ENCODE measurements at places on chromosomes 6 and 20.

DNA sequence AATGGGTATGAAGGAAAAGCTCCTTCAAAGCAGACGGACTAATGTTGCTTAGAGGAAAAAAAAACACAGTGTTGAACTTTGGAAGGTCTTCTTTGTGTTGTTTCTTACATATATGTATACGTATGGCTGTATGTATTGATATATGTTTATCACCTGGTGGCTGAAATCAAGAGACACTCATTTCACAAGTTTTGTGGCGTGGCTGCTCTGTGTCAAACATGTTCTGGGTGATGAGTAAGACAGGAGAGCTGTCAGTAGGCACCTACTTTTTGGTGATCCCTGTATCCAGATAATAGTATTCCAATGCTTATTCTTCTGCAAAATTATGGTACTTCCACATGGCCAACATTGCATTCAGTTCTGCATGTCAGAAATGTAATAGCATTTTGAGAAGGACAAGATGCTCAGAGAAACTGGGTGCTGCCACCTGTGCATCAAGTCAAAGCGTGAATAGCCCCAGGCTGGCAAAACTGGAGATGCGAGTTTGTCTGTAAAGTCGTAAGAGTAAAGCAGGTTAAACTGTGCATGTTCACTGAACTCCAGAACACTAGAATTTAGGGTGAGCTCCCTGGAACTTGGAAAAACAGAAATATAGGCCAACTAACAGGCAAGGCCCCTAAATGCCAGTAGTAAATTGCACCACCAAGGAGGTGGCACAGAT lies 67.9 kb downstream of the ARMC2 start:
- no peak overlapping the region for H3K27ac ChIP-seq
- peaks cover 12% of the 10 kb centered on the region for H3K27me3 ChIP-seq
- H3K4me1 ChIP-seq, result no peaks in the 10 kb centered on the region
- H3K36me3 ChIP-seq, result no peaks in the 10 kb centered on the region
- DNase-seq, result no peak

- DNase-seq, result peak; percentile 51
- H3K4me3 ChIP-seq, result peak overlapping the region; percentile 73
- peaks cover 28% of the 10 kb centered on the region for H3K4me1 ChIP-seq
- H3K27ac ChIP-seq, result peak overlapping the region; percentile 88
- no peaks in the 10 kb centered on the region for H3K36me3 ChIP-seq
- H3K27me3 ChIP-seq, result peaks cover 2% of the 10 kb centered on the region
These were observed 31.2 kb downstream of the PARD6B start for GRCh38 chr20:50762435-50763220.

- H3K36me3 ChIP-seq, result peaks cover 16% of the 10 kb centered on the region
- peaks cover 5% of the 10 kb centered on the region for H3K27me3 ChIP-seq
- H3K4me3 ChIP-seq, result peak overlapping the region; percentile 43
- peak overlapping the region; percentile 3 for H3K27ac ChIP-seq
- peaks cover 59% of the 10 kb centered on the region for H3K4me1 ChIP-seq
These were observed 10.7 kb upstream of the KCNK15 start for GRCh38 chr20:44734938-44735337.

GRCh38 chr6:57268294-57268640 lies 46.2 kb upstream of the RAB23 start:
- no peak overlapping the region for H3K4me3 ChIP-seq
- H3K36me3 ChIP-seq, result peaks cover 22% of the 10 kb centered on the region
- H3K27me3 ChIP-seq, result no peaks in the 10 kb centered on the region
- no peak for DNase-seq
- H3K27ac ChIP-seq, result peak overlapping the region; percentile 86
- H3K4me1 ChIP-seq, result peaks cover 50% of the 10 kb centered on the region

DNA sequence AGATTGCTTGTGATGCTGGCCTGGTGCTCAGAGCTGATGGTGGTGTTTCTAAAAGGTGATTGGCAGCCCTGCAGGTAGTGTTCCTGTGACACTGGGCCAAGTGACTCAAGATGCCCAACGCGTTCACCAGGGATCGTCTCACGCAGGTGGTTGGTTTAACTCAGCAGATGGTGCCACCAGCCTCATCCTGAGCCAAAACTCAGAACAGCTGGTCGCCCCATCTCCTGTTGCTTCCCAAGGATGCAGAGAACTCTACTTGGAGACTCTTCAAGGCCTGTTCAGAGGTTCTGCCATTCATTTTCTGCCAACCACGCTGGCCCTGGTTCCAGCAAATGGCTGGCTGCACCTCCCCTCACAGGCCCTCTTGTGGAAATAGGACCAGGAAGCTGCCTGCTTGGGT lies 394.4 kb downstream of the CDH26 start:
- peaks cover 2% of the 10 kb centered on the region for H3K27me3 ChIP-seq
- no peaks in the 10 kb centered on the region for H3K36me3 ChIP-seq
- H3K4me1 ChIP-seq, result no peaks in the 10 kb centered on the region
- DNase-seq, result no peak

DNA sequence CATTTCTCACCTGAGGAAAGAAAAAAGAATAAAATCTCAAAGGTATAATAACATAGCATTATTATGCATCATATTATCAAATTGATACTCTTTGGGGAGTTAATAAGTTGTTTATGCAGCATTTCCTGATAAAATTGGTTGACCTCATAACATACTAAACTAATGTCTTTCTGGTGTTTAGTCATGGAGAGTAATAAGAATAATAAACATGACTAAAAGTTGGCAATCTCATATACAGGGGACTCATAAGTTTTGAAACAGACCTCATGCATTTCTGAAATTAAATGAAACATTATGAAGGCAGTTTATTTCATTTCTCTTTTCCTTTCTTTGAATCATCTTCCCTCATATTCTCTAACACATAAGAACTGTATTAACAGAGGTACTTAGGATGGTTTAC lies 60.5 kb upstream of the PRDM1 start:
- no peak for DNase-seq
- H3K4me1 ChIP-seq, result peaks cover 32% of the 10 kb centered on the region
- 0 out of 2 replicates have a peak overlapping the region, but pooled peaks have one; percentile 21 for H3K27ac ChIP-seq

GRCh38 chr6:75268988-75269354 lies 15.6 kb downstream of the TMEM30A start:
- H3K4me1 ChIP-seq, result peaks cover 65% of the 10 kb centered on the region
- H3K27me3 ChIP-seq, result no peaks in the 10 kb centered on the region
- no peak overlapping the region for H3K27ac ChIP-seq
- no peak for DNase-seq

- no peak overlapping the region for H3K4me3 ChIP-seq
- no peak overlapping the region for H3K27ac ChIP-seq
- H3K4me1 ChIP-seq, result peaks cover 53% of the 10 kb centered on the region
- no peak for DNase-seq
These were observed 374.4 kb downstream of the UTRN start for GRCh38 chr6:144659202-144660182.

DNA sequence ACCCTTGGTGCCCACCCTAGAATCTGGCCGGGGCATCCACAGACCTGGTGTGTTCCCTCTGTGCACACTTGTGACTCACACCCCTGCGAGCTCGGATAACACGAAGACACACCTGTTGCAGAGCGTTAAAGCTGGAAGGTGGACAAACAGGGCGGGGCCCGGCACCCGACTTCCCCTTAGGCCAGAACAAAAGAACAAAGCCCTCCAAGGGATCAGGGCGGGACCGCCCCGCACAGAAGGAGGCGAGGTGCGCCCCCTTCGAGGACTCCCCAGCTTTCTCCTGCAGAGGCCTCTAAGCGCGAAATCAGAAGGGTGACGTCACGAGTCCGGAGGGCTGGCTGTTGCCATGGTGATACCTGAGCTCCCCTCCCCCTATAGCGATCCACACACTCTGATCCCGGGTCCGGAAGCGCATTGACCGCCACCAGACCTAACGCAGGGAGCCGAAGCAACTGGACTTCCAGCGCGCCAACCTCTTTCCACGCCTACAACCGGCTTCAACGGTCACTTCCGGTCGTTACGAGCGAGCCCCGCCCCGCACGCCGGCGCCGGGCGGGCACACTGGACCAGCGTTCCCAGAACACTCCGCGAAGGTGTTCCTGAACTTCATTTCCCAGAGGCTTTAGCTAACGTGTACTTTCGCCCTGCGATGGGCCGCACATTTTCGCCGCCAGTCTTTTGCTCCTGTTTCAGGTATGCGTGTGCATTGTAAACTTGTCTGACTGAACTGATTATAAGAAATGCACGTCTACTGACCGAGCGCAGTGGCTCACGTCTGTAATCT lies at the start of gene ZNF184:
ZNF184 (minus strand) TSS at position 489 of the 784 bp plus-strand sequence. CDS start 811 bp downstream, outside the sequence.
- H3K36me3 ChIP-seq, result peaks cover 28% of the 10 kb centered on the region
- H3K27me3 ChIP-seq, result peaks cover 7% of the 10 kb centered on the region
- H3K27ac ChIP-seq, result peak within 1 kb of the TSS; percentile 83
- H3K4me1 ChIP-seq, result peaks cover 45% of the 10 kb centered on the region

GRCh38 chr6:168062346-168063289 lies 16.4 kb downstream of the FRMD1 start:
- H3K4me1 ChIP-seq, result no peaks in the 10 kb centered on the region
- H3K27ac ChIP-seq, result no peak overlapping the region
- DNase-seq, result no peak
- H3K36me3 ChIP-seq, result no peaks in the 10 kb centered on the region

GRCh38 chr6:33595001-33595846 lies 15.1 kb upstream of the BAK1 start:
- H3K27ac ChIP-seq, result no peak overlapping the region
- H3K4me1 ChIP-seq, result peaks cover 27% of the 10 kb centered on the region

DNA sequence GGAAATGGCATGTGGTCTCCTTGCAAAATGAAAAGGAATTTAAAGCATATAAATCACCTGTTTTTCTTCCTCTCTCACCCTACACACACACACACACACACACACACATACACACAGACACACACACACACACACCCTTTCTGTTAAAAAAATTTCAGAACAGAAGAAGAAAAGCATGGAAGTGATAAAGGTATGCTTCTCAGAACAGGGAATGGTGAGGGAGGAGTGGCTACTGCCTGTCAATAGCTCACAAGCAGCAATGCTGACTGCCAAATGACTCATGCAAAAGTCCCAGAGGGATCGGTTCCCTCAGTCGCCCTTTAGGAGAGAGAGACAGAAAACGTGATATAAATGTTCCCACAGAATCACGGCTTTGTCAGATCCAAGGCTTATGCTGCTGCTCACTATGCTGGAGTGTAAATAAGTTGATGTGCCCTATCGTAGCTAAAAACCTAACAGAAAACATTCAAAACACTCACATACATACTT lies 102.6 kb downstream of the IBTK start:
- H3K27ac ChIP-seq, result peak overlapping the region; percentile 91
- H3K27me3 ChIP-seq, result no peaks in the 10 kb centered on the region
- peaks cover 18% of the 10 kb centered on the region for H3K36me3 ChIP-seq
- H3K4me3 ChIP-seq, result peak overlapping the region; percentile 82
- DNase-seq, result peak; percentile 85
- H3K4me1 ChIP-seq, result peaks cover 39% of the 10 kb centered on the region

- peak overlapping the region; percentile 96 for H3K4me3 ChIP-seq
- peaks cover 4% of the 10 kb centered on the region for H3K27me3 ChIP-seq
- H3K27ac ChIP-seq, result peak overlapping the region; percentile 87
These were observed 949 bp upstream of the ATXN1 start for GRCh38 chr6:16762268-16762549.

GRCh38 chr6:45445749-45446549 lies 68.2 kb upstream of the SUPT3H start:
- peak overlapping the region; percentile 82 for H3K27ac ChIP-seq
- peaks cover 88% of the 10 kb centered on the region for H3K4me1 ChIP-seq
- H3K4me3 ChIP-seq, result peak overlapping the region; percentile 72
- DNase-seq, result peak; percentile 98
- no peaks in the 10 kb centered on the region for H3K27me3 ChIP-seq

DNA sequence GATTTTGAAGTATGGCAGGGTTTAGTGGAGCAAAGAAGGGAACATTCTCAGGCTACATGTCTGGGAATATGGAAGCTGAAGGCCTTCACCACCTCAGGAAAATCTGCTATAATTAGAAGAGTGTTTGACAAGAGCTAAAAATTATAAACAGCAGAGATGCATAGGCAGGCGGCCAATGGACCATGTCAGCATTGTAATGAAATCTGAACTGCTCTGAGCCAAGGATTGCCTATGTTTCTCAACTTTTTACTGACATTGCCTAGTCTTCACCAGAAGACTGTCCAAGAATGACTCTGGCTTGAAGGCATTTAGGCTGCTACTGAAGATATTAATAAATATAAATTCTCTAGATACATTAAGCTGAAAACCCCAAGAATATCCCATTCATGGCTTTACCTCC lies 84.1 kb downstream of the C6orf52 start:
- H3K27me3 ChIP-seq, result peaks cover 8% of the 10 kb centered on the region
- H3K36me3 ChIP-seq, result no peaks in the 10 kb centered on the region
- peak; percentile 16 for DNase-seq
- no peak overlapping the region for H3K4me3 ChIP-seq
- H3K4me1 ChIP-seq, result peaks cover 49% of the 10 kb centered on the region

GRCh38 chr6:135086414-135086764 lies 31.8 kb upstream of the HBS1L start:
- peaks cover 7% of the 10 kb centered on the region for H3K27me3 ChIP-seq
- DNase-seq, result no peak
- peaks cover 10% of the 10 kb centered on the region for H3K36me3 ChIP-seq
- H3K4me1 ChIP-seq, result peaks cover 9% of the 10 kb centered on the region

- peaks cover 43% of the 10 kb centered on the region for H3K4me1 ChIP-seq
- H3K36me3 ChIP-seq, result peaks cover 34% of the 10 kb centered on the region
- DNase-seq, result no peak
- H3K4me3 ChIP-seq, result peak overlapping the region; percentile 92
These were observed 942 bp downstream of the ACAT2 start for GRCh38 chr6:159762681-159763293.

DNA sequence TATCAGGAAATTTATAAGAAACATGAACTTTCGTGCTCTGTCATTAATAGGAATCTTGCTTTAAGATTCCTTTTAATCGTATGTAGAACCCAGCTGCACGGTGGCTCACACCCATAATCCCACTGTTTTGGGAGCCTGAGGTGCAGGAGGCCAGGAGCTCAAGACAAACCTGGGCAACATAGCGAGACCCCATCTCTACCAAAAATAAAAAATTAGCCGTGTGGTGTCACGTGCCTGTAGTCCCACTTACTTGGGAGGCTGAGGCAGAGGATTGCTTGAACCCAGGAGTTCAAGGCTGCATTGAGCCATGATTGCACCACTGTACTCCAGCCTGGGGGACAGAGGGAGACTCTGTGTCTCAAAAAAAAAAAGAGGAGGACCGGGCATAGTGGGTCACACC lies 7.4 kb downstream of the PTPRA start:
- DNase-seq, result no peak
- peaks cover 52% of the 10 kb centered on the region for H3K4me1 ChIP-seq
- H3K4me3 ChIP-seq, result no peak overlapping the region
- H3K27ac ChIP-seq, result no peak overlapping the region

- H3K4me3 ChIP-seq, result no peak overlapping the region
- no peak overlapping the region for H3K27ac ChIP-seq
- no peak for DNase-seq
- H3K27me3 ChIP-seq, result no peaks in the 10 kb centered on the region
- H3K4me1 ChIP-seq, result no peaks in the 10 kb centered on the region
These were observed 671.2 kb downstream of the COL12A1 start for GRCh38 chr6:74534465-74535211.

- no peaks in the 10 kb centered on the region for H3K27me3 ChIP-seq
- peaks cover 11% of the 10 kb centered on the region for H3K36me3 ChIP-seq
- no peak overlapping the region for H3K4me3 ChIP-seq
These were observed 19.1 kb downstream of the ME1 start for GRCh38 chr6:83411731-83412130.

GRCh38 chr20:20452254-20452676 lies 84.4 kb downstream of the INSM1 start:
- DNase-seq, result peak; percentile 27
- peaks cover 7% of the 10 kb centered on the region for H3K27me3 ChIP-seq
- H3K4me1 ChIP-seq, result peaks cover 27% of the 10 kb centered on the region
- H3K27ac ChIP-seq, result peak overlapping the region; percentile 56
- no peaks in the 10 kb centered on the region for H3K36me3 ChIP-seq
